ENCODE measurements at places on chromosomes 1 and 21. TPM values are rescaled to one million over a fixed set of nuclear protein-coding genes. Genes with fewer than 3 reads are reported as not detected.

The TTC39A gene
- total RNA-seq = 0.20 TPM

The CNKSR1 gene
- total RNA-seq = not detected

The SLC44A5 gene
- total RNA-seq = not detected

The FNDC5 gene
- not detected for total RNA-seq

The AQP10 gene
- total RNA-seq = not detected

The DYNLT5 gene
- not detected for total RNA-seq

The S100A6 gene
- 651 TPM for total RNA-seq

The OR2L13 gene
- 0.87 TPM for total RNA-seq

The PWP2 gene
- 11.4 TPM for total RNA-seq

The BATF3 gene
- 3.3 TPM for total RNA-seq

The FAM163A gene
- not detected for total RNA-seq

The RAD54L gene
- 1.5 TPM for total RNA-seq

The FCER1G gene
- 190 TPM for total RNA-seq
